Astrocyte (in vitro differentiated cells and primary cell): ENCODE measurements at places on chromosomes 3 and 15.

DNA sequence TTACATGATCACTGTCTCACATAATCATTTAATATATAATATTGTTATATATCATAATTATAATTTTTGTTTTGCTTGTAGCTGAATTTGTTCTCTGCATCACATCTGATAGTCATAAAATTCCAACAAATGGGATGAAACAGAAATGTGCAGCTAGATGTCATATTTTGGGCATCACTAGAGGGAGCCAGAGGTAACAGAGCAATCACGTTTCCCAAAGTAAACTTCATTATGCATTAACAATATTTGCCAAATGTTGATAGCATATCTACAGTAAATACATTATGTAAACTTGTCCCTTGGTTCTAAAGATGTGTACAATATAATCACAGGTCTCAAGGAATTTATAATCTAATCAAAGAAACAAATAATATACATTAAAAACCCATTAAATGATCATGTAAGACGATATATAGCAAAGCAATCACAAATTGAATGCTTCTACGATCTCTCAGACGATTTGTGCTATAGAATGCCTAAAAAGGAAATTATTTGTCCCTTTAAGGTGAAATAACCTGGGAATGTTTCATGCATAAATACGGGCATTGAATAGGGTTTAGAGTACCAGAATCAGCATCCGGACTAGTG, 234.2 kb upstream of the MCTP2 start:
- DNase-seq: no peak

- DNase-seq: no peak
Measured at GRCh38 chr3:8970971-8971589, 7.8 kb upstream of the RAD18 start.

DNA sequence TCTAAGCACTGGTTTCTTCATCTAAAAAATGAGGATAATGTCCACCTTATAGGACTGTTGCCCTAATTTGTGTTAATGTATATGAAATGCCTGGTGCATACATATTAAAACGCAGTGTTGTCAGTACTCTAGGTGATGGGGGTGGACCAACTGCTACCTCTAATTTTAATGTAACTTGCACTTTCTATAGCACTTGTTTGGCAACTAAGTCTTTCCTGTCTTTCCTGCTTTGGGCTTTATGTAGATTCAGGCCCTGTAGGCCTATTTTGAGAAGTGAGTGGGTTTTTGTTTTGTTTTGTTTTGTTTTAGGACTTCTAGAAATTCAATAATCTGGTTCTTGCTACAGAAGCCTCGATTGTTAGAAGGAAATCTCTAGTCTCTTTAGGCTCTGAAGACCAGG, 21.2 kb downstream of the SLC7A14 start:
- DNase-seq: no peak

DNA sequence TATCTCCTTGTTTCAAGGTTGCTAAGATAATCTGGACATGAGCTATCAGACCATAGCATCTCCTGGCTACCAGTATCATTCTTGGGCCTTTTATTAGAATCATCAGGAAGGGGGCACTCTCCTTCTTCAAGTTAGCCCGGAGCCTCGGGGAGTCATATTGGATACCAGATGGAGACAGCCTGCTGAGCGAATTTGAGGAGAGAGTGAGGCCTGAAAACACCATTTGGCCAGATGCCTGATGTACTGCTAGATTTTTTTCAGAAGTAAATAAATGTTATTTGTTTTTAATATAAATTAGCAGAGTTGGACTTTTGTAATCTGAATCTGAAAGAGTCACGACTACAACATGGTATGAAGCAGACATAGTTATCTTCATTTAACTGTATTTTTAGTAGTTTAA, 848.6 kb downstream of the IGSF11 start:
- DNase-seq: no peak

- DNase-seq: no peak
Measured at GRCh38 chr3:123447749-123448517, 957 bp downstream of the ADCY5 start.

DNA sequence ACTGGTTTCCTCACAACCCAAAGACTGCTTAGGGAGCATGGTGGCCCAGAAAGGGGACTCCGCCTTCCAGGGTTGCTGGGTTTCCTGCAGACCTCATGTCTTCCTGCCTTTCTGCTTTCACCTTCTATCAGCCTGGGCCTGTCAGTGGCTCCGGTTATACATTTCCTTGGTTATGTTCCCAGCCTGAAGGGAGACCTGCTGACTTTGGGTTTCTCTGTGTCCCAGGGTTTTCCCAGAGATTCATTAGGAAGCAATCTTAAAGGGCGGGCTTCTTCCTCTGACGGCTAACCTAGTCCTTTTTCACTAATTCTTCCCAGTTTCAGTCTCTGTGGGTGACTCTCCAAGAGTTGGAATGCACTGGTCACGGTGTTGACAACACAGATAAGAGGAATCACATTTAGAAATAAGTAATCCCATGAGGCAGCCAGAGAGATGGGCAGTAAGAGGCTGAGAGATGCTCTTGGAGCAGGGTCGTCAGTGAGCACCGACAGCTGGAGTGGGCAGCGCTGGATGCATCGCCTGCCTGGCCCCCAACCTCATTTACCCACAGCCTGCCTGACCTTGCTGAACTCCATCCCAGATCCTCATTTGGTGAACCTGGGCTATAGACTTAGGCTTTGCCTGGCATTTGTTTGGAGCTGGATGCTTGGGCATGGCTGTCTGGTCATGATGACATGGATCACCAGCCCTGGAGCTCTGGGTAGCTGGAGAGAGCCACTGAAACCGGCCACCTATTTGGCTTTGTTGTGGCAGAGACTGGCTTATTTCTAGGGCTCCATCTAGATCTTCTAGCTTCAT, 10.0 kb upstream of the EHD4 start:
- no peak for DNase-seq

DNA sequence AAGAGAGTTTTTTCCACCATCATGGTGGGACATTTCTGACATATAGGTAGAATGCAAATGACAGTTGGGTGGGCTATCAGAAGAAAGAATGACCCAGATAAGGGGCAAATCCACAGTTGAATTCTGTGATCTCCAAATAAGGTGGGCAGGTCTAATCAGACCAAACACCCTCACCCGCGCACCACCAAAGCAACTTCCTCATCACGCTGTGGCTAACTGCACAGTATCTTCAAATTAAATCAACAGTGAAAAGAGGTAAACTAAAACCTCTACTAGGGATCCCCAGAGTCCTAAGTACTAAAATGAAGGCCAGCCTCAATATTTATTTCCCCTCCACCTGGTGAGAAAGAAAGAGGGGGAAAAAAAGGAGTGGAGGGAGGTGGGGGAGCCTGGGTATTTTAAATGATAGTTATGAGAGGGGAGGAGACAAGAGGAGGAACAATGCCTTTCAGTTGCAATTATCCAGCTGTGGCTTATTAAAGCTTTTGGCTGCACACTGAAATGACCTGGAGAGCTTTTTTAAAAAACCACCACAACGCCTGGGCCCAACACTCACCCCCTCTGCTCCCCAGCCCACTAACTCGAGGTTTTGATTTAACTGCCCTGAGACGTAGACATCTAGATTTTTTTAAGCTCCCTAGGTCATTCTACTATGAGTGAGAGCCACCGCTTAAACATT, 61.0 kb downstream of the LRIG1 start:
- DNase-seq: no peak

GRCh38 chr3:130276203-130276803, 69.2 kb upstream of the COL6A5 start:
- peak; percentile 24 for DNase-seq

GRCh38 chr3:4907643-4908432, 71.4 kb upstream of the BHLHE40 start:
- DNase-seq: no peak

- DNase-seq: peak; percentile 65
Measured at GRCh38 chr3:64220161-64220914, 4.9 kb downstream of the PRICKLE2 start.

DNA sequence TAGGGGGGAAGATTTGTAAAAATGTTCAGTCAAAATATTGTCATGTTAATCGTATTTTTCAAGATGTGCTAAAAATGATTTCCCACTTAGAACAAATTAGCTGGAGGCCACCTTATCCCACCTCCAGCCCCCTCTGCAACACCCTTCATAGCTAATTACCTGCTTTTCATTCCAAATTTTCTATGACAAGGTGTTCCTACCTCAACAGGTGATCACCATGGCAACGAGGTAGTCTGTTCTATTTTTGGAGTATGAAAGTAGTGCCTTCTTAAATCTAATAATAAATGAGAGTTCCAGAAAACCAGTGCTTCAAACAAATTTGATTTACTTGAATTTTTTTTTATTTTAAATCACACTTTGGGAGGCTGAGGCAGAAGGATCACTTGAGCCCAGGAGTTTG, 149.8 kb downstream of the FNDC3B start:
- no peak for DNase-seq

- peak; percentile 23 for DNase-seq
Measured at GRCh38 chr15:27977696-27978095, 121.4 kb downstream of the OCA2 start.

GRCh38 chr3:72872183-72872582, 15.7 kb upstream of the GXYLT2 start:
- peak; percentile 69 for DNase-seq

- DNase-seq: peak; percentile 16
Measured at GRCh38 chr3:168220556-168220955, 124.8 kb upstream of the GOLIM4 start.

DNA sequence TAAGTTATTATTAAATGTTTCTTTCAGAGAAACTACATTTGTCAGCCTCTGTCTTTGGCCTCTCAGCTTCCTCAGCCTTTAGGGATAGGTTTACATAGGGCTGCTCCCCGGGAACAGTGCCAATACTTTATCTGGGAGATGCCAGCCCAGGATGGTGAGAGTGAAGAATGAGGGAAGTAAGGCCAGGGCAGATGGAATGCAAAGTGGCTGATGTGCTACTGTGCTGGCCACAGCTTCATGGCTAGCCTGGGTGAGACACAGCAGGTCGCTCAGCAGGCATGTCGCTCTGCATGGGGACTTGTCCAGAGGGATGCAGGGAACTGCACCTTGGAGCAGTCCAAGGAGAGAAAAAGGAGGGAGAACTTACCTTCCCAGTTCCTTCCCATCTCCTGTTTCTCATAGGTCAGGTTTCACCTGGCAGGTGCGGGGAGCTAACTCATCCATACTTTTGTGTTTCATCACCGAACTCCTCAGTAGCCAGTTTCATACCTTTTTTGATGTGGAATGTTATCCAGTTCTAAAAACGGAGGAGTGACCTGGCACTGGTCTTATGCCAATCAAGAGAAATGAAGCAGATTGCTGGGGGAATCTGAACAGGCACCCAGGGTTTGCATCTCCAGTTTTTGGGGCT, 30.9 kb upstream of the C15orf39 start:
- no peak for DNase-seq

GRCh38 chr3:128397484-128397883, 69.2 kb downstream of the DNAJB8 start:
- no peak for DNase-seq

DNA sequence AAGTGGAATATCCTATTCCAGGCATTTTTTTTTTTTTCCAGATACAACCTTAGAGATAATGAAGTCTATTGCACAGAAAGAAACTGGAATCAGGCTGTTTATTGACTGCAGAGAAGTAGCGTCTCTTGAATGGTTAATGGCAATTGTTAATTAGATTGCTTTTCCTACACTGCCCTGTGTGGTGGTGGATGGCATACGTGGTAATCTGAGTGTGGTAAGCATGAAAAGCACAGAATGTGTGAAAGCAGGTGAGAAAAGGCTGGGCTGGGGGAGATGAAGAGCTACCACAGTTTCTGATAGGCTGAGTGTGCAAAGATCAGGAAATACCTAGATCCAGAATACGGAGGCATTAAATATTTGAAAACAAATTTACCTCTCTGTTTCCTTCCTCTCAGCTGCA, 486.3 kb upstream of the TBL1XR1 start:
- no peak for DNase-seq

DNA sequence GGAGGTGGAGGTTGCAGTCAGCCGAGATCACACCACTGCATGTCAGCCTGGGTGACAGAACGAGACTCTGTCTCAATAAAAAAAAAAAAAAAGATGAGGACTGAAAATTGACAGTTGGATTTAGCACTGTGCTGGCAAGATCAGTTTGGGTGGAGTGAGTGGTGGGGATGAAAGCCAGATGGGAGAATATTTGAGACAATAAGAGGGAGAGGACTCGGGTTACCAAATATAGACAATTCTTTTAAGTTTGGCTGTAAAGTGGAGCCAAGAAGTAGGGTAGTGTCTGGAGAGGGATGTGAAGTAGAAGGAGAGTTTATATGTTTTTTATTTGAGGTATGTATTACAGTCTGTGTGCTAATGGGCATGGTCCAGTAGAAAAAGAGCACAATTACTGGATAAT, 20.4 kb downstream of the TMOD3 start:
- DNase-seq: no peak

DNA sequence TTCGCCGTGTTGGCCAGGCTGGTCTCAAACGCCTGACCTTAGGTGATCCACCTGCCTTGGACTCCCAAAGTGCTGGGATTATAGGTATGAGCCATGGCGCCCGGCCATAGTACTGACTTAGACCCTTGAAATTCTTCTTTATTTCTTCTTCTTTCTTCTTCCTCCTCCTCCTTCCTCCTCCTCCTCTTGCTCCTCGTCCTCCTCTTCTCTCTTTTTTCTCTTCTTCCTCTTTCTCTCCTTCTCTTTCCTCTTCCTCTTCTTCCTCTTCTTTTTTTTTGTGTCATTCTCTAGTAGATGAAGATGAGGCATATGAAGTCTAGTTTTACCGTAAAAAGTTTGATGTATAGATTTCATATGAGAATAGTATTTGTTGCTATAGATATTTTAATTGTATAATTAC, 9.3 kb downstream of the RPL15 start:
- DNase-seq: no peak

DNA sequence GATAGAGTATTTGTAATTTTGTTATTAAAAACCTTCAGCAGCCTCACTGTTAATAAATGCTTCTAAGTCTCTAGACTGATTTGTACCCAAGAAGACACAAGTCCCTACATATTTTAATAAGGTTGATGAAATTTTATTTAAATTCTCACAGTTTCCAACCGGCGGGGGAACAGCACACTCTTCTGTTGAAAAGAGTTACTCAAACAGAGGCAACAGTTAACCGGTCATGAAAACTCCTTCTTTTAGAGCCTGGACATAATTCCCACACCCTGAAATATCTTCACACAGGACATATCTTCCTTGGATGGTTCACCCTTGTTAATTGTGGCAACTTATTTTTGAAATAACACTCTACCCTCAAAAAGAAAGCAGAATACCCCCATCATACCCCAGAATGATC, 278.8 kb downstream of the FOXP1 start:
- DNase-seq: peak; percentile 31
